Uterus (tissue), 4 donors: ENCODE measurements at places on chromosomes 11 and 22.

DNA sequence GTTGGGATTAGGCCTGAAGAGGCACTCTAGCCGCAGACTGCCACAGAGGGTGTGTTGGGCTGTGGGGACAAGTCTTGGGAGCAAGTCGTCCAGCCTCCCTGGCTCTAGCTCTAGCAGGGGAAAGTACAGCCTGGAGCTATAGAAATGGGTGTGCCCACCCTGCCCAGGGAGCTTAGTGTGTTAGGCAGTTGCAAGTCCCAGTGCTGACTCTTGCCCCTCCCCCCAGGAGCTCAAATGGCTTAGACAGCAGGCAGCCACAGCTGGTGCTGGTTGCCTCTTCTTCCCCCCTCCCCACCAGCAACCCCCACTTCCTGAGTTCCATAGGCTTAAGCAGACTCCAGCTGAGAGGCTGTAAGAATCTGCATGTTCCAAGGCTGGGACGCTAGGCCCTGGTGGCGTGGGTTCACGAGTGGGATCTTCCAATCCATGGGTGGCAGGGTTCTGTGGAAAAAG lies 61.2 kb downstream of the GUCY1A2 start:
- DNase-seq, result no peak
- peaks cover 7% of the 10 kb centered on the region for H3K4me1 ChIP-seq
- no peak overlapping the region for H3K27ac ChIP-seq
- no peaks in the 10 kb centered on the region for H3K27me3 ChIP-seq

- no peak for DNase-seq
- H3K36me3 ChIP-seq, result no peaks in the 10 kb centered on the region
- H3K27ac ChIP-seq, result peak overlapping the region; percentile 57
- H3K27me3 ChIP-seq, result no peaks in the 10 kb centered on the region
- peaks cover 8% of the 10 kb centered on the region for H3K4me1 ChIP-seq
- no peak overlapping the region for H3K4me3 ChIP-seq
These were observed 65.4 kb downstream of the MICAL2 start for GRCh38 chr11:12175694-12176241.

DNA sequence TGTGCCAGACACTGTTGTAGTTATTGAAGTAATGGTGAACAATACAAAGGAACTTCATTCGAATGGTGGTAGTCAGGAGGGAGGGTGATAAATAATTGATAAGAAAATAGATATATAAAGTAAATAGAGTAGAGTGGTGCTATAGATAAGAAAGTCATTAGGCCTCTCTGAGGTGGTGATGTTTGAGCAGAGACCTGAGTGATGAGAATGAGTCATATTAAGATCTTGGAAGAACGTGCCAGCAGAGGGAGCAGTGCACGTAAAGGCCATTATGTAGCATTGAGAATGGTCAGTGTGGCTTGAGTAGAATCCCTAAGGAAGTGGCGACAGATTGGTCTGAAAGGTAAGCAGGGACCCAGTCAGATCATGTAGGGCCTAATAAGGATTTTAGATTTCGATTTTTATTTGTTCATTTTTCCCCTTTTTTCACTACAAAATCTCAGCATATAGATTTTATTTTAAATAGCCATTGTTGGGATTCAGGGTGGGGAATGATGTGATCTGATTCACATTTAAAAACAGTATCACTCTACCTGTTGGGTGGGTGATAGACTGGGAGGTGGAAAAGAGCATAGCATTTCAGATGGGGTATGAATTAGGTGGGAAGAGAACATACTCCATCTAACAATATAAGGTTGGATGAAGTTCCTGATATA lies 44.7 kb downstream of the CCDC90B start:
- no peaks in the 10 kb centered on the region for H3K27me3 ChIP-seq
- no peak overlapping the region for H3K4me3 ChIP-seq
- H3K27ac ChIP-seq, result no peak overlapping the region
- H3K36me3 ChIP-seq, result no peaks in the 10 kb centered on the region

DNA sequence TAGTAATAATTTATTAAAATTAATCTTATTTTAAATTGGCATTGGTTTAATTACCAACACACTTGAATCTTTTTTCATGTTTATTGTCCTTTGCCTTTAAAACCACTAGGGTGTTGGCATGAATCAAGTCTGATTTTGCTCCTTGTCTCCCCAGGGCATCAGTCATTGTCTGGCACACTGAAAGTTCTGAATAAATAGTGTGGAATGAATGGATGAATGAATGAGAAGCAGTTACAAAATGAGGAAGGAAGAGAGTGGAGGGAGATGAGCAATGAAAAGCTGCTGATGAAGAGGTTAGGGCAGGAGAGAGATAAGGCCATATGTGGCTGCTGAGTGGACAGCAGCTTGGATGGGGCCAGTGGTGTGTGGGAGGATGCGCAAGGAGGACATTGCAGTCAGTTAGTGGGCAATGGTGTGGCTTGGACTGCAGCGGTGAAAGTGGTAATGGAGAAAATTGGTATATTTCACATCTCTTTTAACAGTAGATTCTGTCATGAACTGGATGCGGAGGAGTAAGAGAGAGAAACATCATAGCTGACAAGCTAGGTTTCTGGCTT lies 132.0 kb downstream of the SPON1 start:
- H3K4me3 ChIP-seq, result no peak overlapping the region
- no peak overlapping the region for H3K27ac ChIP-seq
- H3K4me1 ChIP-seq, result no peaks in the 10 kb centered on the region
- no peak for DNase-seq
- H3K36me3 ChIP-seq, result no peaks in the 10 kb centered on the region
- H3K27me3 ChIP-seq, result no peaks in the 10 kb centered on the region

- H3K27ac ChIP-seq, result no peak overlapping the region
- no peak overlapping the region for H3K4me3 ChIP-seq
These were observed 34.6 kb downstream of the BBOX1 start for GRCh38 chr11:27075192-27075591.

DNA sequence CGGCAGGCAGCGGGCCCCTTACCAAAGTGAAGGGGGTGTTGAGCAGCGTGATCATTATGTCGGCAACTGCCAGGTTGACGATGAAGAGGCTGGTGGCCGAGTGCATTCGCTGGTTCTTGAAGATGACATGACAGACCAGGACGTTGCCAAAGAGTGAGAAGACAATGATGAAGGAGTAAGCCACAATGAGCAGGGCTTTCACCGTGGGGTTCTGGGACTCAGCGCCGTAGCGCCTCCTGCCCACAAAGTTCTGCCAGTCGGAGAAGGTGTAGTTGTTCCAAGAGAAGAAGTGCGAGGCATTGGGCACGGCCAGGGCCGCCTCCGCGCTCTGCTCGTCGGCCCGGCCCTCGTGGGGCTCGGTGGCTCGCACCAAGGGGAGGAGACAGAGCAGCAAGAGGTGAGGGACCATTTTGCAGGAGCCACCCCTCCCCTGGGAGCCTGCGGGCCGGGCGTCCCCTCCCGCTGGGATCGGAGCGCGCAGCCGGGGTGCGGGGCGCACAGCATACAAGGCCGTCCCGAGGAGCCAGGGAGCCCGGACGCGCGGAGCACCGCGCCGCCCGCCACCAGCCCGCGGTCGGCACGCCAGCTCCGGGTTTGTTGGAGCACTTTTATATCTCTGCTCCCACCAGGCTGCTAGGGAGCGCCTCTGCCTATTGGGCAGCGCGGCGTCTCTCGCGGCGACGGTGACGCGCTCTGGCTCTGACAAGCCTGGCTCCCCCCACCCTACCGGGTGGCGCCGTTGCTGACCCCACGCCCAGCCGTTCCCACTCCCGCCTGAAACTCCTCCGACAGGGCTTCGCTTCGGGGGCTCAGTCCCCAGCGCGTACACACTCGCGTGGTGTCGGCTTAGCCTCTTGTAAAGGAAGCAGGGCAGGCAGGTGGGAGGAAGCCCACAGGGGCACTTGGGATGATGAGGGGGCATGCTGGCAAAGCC lies at the start of gene GPR83:
Gene GPR83, minus strand, starts transcription at position 581 of the 934 bp plus-strand sequence. Its CDS starts 172 bp downstream, at position 409.
- H3K4me3 ChIP-seq, result peak within 1 kb of the TSS; percentile 21
- no peak for DNase-seq
- H3K36me3 ChIP-seq, result no peaks in the 10 kb centered on the region

DNA sequence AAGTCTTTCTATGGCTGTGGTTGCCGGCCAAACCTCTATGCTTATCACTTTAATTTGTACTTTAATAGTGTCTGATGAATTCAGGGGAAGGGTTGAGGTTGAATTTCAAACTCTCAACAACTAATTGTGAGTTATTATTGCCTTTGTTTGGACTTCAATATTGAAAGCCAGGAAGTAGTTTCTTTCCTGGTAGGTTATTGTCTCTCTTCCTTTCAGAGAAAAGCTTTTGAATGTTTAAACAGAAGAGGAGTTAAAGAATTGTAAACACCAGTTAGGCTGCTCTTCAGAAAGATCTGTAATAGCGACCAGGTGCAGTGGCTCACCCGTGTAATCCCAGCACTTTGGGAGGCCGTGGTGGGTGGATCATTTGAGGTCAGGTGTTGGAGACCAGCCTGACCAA lies 22.2 kb downstream of the NNMT start:
- H3K4me1 ChIP-seq, result no peaks in the 10 kb centered on the region
- no peak overlapping the region for H3K4me3 ChIP-seq
- DNase-seq, result no peak
- H3K36me3 ChIP-seq, result no peaks in the 10 kb centered on the region

GRCh38 chr11:23680488-23681230 lies 816.2 kb upstream of the LUZP2 start:
- H3K4me1 ChIP-seq, result no peaks in the 10 kb centered on the region
- H3K27me3 ChIP-seq, result no peaks in the 10 kb centered on the region
- DNase-seq, result no peak
- no peak overlapping the region for H3K27ac ChIP-seq
- no peak overlapping the region for H3K4me3 ChIP-seq

DNA sequence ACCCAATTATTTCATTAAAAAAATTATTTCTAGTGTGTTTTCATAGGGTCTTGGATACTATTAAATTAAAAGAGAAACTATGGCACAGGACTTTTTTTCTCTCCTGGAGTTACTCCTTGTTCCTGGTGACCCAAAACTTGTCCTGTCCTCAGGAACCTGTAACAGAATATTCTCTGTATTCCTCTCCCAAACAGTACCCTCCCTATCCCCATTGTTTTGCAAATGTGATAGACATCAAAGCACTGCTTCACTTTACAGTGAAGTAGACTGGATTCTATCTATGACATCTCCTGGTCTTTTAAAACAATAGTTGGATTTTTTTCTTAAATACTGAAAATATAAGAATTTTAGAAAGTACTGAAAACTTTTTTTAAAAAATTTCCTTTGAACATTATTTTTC lies 37.2 kb downstream of the FAR1 start:
- no peaks in the 10 kb centered on the region for H3K27me3 ChIP-seq
- no peak for DNase-seq
- no peak overlapping the region for H3K27ac ChIP-seq

DNA sequence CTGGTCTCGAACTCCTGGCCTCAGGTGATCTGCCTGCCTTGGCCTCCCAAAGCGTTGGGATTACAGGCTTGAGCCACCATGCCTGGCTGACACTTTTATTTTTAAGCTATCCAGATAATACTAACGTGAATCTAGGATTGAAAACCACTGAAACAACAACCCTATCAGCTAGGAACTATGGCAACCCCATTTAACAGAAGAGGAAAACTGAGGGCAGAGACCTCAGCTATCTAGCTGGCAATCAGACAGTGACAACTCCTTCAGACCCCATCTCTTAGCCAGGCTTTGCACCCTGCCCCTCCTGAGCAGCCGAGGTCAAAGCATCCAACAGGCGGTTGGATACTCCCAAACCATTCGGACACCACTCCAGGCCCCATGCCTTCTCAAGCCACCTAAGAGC lies 14.1 kb downstream of the ABTB2 start:
- no peak for DNase-seq
- no peaks in the 10 kb centered on the region for H3K36me3 ChIP-seq
- peaks cover 19% of the 10 kb centered on the region for H3K4me1 ChIP-seq
- no peaks in the 10 kb centered on the region for H3K27me3 ChIP-seq

- no peak for DNase-seq
- H3K36me3 ChIP-seq, result no peaks in the 10 kb centered on the region
- H3K4me1 ChIP-seq, result peaks cover 16% of the 10 kb centered on the region
- H3K4me3 ChIP-seq, result no peak overlapping the region
- no peaks in the 10 kb centered on the region for H3K27me3 ChIP-seq
These were observed 66.9 kb downstream of the TBC1D22A start for GRCh38 chr22:46829117-46829891.

DNA sequence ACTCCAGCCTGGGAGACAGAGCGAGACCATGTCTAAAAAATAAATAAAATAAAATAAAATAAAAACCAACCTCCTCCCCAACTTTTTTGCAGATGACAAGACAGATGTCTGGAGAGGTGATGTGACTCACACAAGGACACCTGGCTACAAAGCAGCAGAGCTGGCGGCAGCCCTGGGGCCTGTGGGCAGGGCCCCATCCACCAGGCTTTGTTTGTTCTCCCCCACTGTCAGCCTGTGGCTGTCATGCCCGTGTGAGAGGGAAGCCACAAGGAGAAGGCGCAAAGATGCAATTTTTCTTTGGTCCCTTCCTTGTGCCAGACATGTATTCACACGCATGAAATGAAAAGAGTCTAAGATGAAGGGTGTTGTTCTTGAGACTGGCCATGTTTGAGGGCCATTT lies 16.6 kb downstream of the CD59 start:
- peaks cover 6% of the 10 kb centered on the region for H3K4me1 ChIP-seq
- H3K36me3 ChIP-seq, result no peaks in the 10 kb centered on the region
- H3K27ac ChIP-seq, result no peak overlapping the region
- H3K4me3 ChIP-seq, result no peak overlapping the region
- H3K27me3 ChIP-seq, result no peaks in the 10 kb centered on the region
